GM12878 (cell line): ENCODE measurements at places on chromosomes 5 and 9. TPM values are rescaled to one million over a fixed set of nuclear protein-coding genes. Genes with fewer than 3 reads are reported as not detected.

The FAT2 gene
- total RNA-seq: 0.03 TPM in 2 replicates

The ANXA6 gene
- total RNA-seq: 528 and 542 TPM in 2 replicates

The CLIC3 gene
- total RNA-seq: not detected in 2 replicates

The PCDHB10 gene
- total RNA-seq: not detected in 2 replicates

DNA sequence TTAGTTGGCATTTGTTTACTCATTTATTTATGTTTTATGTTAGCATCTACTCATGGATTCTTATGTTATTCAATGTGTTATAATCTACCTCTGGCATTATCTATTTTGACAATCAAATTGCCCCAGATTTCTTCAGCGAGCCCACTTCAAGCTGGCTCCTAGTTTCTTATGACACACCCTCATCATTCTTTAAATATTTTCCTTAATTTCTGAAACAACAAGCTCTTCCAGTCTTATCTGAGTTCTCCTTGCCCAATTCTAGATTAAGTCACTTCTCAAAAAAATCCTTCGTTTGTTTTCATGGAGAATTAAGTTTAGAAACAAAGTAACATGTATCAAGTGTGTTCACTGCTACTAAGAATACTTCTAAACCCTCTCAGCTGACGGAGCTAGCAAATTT lies 229.8 kb downstream of the SEMA5A start:
- DNase-seq: no peak

- no peak for DNase-seq
These were observed 44.1 kb upstream of the SUB1 start for GRCh38 chr5:32541241-32541640.

GRCh38 chr5:120093178-120093577 lies 370.9 kb upstream of the PRR16 start:
- no peak for DNase-seq

DNA sequence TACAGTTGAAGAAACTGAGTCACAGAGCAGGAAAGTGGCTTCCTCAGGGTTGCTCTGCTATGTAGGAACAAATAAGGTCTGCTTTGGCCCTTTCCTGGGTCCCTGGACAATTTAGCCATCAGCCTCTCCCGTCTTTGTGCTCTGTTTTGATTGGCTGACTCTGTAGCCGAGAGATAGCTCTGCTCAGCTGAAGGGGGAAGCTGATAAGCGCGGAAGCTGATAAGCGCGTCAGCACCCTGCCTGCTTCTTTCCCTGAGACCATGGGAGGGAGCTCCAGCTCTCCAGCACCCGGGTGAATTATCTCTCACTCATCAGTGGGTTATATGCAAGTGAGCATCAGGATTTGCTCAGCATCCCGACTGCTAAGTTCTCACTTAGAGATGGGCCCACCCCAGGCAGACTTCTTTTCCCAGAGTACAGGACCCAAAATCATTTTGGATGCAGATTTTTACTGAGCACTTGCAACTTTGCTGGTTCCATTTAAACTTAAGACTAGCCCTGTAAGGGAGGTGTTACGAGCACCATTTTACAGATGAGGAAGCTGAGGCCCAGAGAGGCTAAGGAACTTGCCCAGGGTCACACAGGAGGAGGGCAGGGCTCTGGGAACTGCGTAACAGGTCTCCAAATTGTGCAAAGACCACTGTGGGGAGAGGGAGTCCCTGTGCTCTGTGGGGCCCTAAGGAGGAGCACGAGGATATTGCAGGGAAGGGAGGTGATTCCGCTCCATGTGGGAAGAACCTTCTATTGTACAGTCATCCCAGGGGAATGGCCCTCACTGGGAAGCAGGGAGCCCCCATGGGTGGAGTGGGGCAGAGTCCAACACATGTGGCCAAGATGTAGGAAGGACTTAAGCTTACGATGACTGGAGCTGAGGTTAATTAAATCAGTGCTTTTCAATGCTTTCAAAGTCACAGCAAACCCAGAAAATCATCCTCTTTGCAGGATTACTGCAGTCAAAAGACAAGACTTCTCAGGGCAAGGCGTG lies 83.7 kb upstream of the ORM1 start:
- DNase-seq: no peak

- no peak for DNase-seq
These were observed 54.7 kb downstream of the SH3RF2 start for GRCh38 chr5:145991044-145991575.

DNA sequence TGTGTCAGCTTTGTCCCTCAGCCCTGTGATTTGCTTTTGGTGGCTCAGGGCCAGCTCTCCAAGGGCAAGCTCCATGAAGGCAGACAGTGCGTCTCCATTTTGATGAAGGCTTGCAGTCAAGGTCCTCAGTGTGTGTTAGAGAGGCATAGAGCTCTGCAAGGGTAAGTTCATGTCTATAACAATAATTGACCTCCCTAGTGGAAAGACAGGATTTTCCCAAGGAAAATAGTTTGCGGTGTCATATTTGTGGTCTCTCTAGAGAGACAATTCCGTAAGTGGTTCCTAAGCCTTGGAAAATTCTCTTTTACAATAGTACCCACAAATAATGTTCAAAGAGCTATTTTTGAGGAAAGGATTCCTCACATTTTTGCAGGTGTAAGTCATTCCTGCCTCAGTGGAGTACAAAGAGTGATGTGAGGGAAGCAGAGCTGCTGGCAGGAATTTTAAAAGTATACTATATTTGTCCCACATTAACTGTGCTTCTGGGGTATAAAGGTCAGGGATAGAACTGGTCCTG lies 40.2 kb downstream of the SLC1A3 start:
- no peak for DNase-seq

DNA sequence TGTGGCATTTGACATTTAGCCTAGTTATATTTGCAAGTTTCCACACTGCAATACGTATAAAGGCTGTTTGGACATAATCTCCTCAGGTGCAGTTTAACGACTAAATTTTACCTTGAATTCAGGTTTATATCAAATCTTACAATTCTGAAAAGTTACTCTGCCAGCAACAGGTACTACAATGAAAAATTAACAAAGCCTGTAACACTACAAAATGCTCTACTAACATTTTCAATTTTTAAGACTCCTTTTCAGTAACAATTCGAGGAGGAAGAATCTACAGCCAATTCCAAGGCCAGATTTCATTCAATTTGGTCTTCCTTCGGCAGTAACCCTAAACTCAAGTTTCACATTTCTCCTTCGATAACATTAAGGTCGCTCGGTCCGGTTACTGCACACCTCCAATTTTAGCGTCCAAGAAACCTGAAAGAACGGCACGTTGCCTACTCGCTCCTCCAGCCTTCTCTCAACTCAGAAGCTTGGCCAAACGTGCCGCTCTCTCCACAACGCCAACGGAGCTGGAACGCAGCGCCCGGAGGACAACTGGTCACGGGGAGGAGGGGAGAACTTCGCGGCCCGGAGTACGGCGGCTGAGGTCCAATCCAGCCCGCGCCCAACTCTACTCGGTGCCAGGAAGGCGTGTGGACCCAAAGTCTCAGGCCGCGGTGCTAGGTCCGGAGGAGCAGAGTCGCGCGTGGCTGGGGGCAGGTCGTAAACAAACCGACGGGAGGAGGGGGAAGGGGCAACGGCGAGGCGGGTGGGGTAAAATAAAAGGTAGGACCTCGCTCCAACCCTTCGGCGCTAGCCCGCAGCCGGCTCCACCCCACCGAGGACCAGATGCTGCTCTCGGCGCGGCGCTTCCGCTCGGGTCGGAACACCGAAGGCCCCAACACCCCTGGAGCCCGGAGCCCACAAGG lies 681 bp downstream of the FNIP1 start:
- DNase-seq: no peak

- DNase-seq: no peak
These were observed 232.9 kb upstream of the ELL2 start for GRCh38 chr5:96194593-96194992.
